ENCODE measurements at places on chromosomes 1 and 21. TPM values are rescaled to one million over a fixed set of nuclear protein-coding genes. Genes with fewer than 3 reads are reported as not detected.

The WDR64 gene
- total RNA-seq, result not detected

GRCh38 chr1:109089242-109090015 lies 1.1 kb upstream of the TMEM167B start:
- peak; percentile 86 for DNase-seq

The REN gene
- not detected for total RNA-seq

- no peak for DNase-seq
These were observed 25.5 kb upstream of the TNFRSF1B start for GRCh38 chr1:12141163-12141850.

DNA sequence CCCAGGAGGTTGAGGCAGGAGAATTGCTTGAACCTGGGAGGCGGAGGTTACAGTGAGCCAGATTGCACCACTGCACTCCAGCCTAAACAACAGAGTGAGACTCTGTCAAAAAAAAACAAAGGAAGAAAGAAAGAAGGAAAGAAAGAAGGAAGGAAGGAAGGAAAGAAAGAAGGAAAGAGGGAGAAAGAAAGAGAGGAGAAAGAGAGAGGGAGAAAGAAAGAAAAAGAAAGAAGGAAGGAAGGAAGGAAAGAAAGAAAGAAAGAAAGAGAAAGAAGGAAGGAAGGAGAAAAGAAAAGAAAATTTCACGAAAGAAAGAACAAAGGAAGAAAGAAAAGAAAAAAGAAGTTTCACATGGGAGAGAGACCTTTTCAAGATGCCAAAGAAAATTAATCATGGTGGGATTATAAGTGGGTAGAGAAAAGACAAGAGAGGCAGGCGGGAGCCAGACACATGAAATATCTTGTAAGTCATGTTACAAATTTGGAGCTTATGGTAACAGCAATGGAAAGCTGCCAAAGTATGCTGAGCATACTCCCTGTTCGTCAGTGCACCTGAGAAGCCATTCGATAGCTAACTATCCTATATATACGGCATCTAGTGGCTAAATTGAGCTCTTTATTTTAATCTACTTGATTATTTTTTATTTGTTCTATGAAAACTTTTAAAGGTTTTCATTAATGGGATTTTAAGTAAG lies 41.3 kb upstream of the TNFSF4 start:
- DNase-seq, result no peak

GRCh38 chr1:149844101-149844500 lies 55.3 kb upstream of the BOLA1 start:
- DNase-seq, result peak; percentile 0

- no peak for DNase-seq
These were observed 5.8 kb downstream of the CDC42BPA start for GRCh38 chr1:227312361-227313025.

DNA sequence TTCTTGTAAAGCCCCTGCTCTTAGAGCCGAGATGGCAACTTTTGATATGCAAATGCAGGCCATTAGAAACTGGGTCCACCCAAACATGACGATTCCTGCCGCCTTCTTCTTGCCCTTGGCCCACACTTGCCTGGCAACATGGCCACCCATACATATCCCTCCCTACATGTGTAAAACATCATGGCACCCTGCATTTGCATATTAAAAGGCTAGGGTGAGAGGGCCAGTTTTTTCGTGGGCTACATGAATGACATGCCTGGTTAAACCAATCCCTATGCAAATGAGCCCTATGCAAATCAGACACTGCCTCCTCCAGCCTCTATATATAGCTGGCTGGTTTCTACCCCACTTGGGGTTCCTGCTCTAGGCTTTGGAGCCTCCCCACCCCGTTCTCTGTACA lies 18.8 kb downstream of the PLA2G2A start:
- no peak for DNase-seq
